ENCODE measurements at places on chromosomes 6 and 20. TPM values are rescaled to one million over a fixed set of nuclear protein-coding genes. Genes with fewer than 3 reads are reported as not detected.
A peak's percentile ranks its signal among the peaks of the same experiment; 100 is the strongest.

The OOEP gene
- not detected for total RNA-seq

GRCh38 chr20:43349841-43350240 lies 107.9 kb upstream of the SRSF6 start:
- no peak for DNase-seq

- DNase-seq: no peak
These were observed 3.2 kb downstream of the PCMT1 start for GRCh38 chr6:149752600-149753373.

The CALHM5 gene
- total RNA-seq: 1.7 TPM

DNA sequence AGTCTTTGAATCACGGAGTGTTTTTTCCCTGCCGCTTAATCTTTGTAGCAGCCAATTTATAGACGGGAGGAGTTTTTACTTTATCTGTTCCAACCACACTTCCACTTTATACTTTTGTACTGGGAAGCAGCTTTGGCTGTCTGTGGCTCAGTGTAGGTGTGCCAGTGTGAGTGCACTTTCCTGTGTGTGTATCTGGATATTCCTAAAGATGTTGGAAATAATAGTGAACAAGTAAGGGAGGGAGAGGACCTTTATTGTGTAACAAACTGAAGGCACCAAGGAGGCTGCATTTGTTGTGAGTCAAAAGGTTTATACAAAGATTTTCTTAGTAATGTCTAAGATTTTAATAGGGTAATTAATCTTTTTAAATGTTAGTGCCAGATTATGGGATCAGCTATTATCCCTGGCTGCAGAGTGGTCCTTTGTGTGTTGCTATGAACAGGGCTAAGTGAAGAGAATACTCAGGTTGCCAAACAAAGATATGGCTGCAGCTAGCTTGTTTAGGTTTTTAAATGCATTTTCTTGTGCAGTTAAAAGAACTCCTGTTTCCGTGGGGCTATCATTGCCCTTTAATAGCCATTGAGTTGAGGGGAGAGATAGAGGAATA lies 226.3 kb downstream of the RNF144B start:
- DNase-seq: no peak

The PRKN gene
- total RNA-seq: 23.2 TPM

- no peak for DNase-seq
These were observed 711.1 kb downstream of the HDGFL1 start for GRCh38 chr6:23280437-23280836.

The IMPG1 gene
- not detected for total RNA-seq

GRCh38 chr6:41269166-41269565 lies 17.3 kb downstream of the TREM1 start:
- no peak for DNase-seq

GRCh38 chr20:44326391-44327159 lies 10.3 kb upstream of the R3HDML start:
- DNase-seq: no peak

The EPHA7 gene
- 6.2 TPM for total RNA-seq

- no peak for DNase-seq
These were observed 5.8 kb downstream of the ANGPT4 start for GRCh38 chr20:910132-910869.

- DNase-seq: no peak
These were observed 37.9 kb downstream of the RBM38 start for GRCh38 chr20:57429159-57429496.

The TFAP2A gene
- 0.54 TPM for total RNA-seq

The ARMH2 gene
- not detected for total RNA-seq

- DNase-seq: no peak
These were observed 4.4 kb downstream of the PCED1A start for GRCh38 chr20:2836035-2836434.

The NOX3 gene
- not detected for total RNA-seq

The POPDC3 gene
- 35.1 TPM for total RNA-seq

DNA sequence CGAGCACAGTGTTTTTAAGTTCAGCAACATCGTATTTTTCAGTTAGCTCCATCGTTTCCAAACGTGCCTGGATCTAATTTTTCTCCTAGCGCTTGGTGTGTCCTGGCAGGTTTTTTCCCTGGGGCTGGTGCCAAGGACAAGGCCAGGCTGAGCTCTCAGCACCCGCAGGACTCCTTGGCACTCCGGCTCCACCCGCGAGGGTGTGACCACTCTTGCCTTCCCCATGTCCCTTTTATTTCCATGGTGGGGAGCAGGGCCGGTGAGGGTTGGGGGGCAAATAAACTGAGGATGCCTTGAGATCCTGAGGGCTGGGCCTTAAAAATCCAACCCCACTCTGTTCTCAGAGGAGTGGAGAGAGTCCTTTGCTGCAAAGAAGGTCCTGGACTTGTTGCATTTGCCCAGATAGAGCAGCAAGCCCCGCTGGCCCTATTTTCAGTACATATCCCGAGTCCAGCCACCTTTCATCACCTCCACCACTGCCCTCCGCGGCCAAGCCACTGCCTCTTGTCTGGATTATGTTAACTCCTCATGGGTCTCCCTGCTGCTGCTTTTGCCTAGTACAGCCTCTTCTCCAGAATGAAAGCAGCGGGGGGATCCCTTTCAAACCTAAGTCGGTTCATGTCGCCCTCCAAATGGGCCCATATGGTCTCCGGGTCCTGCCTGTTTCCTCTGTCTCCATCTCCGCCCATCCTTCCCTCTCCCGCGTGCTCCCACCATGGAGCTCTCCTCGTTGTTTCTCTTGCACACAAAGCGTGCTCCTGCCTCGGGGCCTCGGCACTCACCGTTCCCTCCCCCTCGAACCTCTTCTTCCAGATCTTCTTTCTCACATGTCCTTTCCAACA lies 4.5 kb upstream of the RAB44 start:
- no peak for DNase-seq

GRCh38 chr6:111805511-111806164 lies 67.6 kb downstream of the FYN start:
- DNase-seq: no peak

- DNase-seq: peak; percentile 58
These were observed 13.8 kb downstream of the DDRGK1 start for GRCh38 chr20:3190681-3191111.

The MUCL3 gene
- total RNA-seq: not detected

The MLN gene
- not detected for total RNA-seq

DNA sequence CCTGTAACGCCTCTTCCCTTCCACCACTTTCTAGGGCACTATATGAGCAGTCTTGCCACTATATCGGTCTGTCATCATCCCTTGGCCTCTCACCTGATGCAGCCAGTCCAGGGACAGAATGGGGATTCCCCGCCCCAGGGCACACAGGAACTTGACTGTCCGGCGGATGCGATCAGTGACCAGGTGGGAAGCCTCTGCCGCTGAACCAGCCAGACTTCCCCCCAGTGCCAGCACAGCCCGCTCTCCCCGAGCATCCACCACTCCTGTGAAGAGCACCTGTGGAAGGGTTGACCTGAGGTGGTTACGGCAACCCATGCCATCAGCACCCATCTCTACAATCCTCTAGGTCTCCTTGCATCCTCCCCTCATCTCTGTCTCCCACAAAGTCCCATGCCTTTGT lies 12.2 kb upstream of the NRM start:
- no peak for DNase-seq

DNA sequence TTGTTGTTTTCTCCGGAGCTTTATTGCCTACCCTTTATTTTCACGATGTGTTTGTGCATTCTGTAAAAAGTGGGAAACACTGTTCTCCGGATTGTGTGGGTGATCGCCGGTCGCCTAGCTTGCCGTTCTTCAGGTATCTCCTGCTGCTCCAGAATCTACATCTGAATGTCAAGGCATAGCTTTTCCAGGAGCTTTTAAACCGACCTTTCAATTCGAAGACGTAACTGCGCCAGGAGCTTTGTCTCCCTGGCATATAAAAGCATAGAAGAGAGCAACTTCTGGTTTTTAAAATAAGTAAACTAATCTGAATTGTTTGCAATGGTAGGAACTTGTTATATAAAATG lies 96.0 kb downstream of the HFE start:
- no peak for DNase-seq

DNA sequence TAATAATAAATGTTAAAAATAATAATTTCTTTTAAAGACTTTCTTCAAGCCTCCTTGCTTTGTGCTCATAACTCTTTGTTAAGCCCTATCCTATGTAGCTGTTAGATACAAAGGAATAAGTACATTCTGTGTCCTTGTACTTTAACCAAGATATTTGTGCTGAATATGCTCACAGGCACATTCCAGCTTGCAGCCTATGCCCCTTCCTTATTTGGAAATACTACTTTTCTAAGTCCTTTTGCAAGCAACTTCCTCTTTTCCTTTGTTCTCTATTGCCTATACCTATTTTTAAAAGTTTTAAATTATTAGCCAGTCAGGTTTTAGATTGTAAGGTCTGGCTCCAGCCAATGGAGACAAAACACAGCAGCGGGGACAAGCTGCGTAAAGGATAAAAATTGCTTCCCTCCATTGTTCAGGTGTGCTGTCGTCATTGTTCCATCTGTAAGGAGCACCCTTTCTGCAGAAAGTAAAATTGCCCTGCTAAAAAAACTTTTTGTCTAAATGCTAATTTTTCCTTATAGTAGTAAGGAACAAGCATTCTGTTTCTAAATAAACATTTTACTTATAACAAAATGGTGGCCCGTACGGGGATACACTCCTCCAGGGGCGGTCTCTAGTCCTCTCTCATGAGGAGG lies 80.2 kb downstream of the SYTL3 start:
- no peak for DNase-seq

All from cardiac septum (tissue), 1 donor.